NCI-H2227 treated with DMSO at 0.1 percent for 48 hours (cell line): ENCODE measurements at places on chromosomes 5 and 9.

DNA sequence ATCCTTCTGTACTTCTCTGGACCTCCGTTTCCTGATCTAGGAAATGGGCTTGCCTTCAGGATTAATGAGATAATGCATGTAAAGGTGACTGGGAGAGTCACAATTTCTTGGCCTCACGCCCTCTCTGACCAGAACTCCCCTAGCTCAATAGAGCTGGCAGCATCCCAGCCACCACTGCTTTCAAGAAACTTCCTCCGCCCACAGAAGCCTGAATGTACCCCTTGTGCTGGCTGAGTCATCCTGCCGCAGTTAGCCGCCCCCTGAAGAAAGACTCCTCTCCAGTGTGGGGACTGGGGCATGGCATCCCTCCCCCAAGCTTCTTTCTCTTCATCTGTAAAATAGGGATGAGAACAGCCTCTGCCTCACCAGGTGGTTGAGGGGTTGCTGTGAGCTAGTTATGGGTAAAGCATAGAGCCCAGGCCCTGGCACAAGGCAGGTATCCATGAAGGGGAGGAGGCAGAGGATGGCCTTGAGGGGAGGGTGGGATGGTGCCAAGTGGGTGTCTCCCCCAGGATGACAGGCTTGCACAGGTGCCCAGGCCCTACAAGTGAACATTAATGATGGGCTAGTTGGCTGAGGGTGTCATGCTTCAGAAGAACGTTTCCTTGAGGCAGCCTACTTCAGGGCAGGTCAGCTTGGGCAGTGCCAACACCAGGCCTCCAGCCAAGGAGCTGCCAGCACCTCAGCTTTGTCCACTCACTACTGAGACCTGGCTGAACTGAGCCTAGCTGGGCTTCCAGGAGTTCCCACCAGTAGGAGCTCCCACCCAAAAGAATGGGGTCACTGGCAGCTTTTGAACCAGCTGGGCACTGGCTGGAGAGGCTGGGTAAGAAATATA is 3.4 kb downstream of the PDLIM4 start:
- DNase-seq = no peak

GRCh38 chr5:61538722-61539501 is 206.9 kb downstream of the ZSWIM6 start:
- DNase-seq = no peak

DNA sequence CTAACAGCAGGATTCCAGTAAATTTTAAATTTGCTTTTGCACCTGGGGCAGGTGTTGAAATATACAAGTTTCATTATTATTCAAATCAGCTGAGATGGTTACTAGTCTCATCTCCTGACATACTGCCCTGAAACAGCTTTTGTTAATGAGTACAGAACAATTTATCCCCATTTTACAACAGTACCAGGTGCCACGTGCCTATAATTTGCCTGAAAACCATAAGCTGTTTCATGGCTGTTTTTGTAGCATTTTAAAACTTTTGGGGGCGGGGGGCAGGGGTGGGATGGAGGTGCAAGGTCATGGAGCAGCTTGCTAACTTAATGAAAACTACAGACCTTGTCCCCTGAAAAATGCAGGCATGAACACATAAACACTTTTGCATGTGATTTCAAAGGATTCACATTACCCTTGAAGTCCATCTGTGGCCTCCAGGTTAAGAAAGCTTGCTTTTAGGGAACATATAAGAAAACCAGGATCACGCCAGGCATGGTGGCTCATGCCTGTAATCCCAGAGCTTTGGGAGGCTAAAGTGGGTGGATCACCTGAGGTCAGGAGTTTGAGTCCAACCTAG is 42.1 kb downstream of the TIMD4 start:
- DNase-seq = no peak

- DNase-seq = no peak
These were observed 80.4 kb downstream of the KDM4C start for GRCh38 chr9:6838158-6838557.

DNA sequence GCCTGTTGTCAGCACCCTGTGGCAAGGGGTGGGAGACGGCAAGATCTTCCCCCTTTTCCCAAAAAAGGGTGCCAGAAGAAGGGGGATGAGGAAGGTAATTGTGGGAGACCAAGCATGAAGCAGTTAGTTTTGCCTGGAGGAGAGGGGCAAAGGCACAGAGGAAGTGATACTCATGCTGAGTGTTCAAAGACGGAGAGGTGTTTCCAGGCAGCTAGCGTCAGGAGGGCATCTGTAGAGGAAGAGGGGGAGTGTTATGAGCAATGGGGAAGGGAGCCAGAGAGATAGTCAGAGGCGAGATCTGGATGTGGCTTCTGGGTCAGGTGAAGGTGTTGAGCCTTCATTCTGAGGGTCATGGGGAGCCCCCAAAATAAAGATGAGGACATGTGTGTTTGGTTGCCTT is 26.9 kb upstream of the ADAM19 start:
- no peak for DNase-seq

GRCh38 chr5:67395790-67396418 is 199.3 kb upstream of the CD180 start:
- no peak for DNase-seq

DNA sequence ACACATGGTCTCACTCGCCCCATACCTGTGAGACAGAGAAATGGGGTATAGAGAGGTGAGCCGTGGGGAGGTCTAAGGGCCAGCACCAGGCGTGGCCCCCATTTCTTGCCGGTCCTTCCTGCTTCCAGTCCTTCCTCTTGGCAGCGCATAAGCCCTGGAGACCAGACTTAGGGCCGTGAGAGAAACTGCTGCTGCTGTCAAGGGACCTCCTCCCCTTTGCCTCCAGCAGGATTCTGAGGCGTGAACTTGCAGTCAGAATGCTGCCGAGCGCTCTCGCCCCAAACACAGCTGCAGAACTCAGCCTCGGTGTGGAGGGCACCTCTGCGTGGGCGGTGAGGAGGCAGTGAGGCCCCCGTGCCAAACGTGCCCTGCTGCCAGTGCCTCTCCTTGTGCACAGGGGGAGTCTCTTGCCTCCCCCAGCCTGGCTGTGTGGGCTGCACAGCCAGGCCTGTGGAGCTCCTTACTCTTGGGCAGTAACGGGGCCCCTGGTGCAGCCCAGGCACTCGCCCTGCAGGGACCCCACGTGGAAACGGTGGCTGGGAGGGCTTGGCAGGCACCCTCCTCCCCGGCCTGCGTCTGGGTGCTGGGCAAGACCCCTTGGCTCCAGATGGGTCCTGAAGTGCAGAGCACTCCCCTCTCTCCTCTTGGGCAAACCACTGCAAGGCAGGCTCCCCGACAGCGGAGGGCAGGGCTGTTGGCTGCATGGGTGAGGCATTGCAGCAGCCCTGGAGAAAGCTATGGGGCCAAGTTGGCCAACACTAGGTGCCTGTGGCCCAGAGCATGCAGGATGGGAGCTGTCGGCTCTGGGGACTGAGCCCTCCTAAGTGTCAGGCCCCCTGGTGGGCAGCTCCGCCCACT is 85.4 kb downstream of the RXRA start:
- DNase-seq = no peak

DNA sequence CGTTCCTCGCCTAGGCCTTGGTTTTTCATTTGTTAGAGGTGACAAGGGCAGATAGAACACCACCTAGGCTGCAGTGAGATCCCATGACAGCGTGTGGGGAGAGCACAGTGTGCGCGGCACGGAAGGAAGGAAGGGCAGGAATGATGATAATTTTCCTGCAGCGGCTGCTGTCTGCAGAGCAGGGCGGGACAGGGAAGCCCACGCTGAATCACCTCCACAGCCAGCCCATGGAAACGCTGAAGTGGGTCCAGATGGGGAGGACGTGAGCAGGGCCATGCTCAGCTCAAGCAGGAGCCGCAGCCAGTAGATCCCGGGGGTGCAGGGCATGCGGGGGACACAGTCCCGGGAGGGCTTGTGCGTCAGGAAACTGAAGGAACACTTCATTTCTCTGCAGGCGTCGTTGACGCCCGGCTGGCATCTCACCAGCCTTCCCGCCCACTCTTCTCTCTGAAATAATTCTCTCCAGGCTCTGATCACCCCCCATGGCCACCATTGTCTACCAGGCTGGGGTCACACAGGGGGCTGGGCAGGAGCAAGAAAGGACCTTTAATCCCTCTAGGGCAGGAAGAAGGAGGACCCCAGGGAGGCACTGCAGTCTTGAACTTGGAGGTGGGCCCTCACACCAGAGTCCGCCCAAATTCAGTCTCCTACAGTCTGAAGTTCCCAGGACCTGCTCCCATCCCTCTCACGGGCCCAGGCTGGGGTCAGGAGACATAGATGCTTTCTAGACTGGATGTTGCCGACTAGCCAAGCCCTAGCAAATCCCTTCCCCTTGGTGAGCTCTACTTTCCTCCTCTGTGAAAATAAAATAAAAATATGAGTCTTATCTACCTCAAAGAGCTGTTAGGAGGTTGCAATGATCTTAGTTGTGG is 20.9 kb upstream of the SYNPO start:
- DNase-seq = peak; percentile 15

- DNase-seq = no peak
These were observed 216.3 kb downstream of the TTLL11 start for GRCh38 chr9:121876658-121877271.

GRCh38 chr9:10059044-10059443 is 553.8 kb downstream of the PTPRD start:
- DNase-seq = no peak

DNA sequence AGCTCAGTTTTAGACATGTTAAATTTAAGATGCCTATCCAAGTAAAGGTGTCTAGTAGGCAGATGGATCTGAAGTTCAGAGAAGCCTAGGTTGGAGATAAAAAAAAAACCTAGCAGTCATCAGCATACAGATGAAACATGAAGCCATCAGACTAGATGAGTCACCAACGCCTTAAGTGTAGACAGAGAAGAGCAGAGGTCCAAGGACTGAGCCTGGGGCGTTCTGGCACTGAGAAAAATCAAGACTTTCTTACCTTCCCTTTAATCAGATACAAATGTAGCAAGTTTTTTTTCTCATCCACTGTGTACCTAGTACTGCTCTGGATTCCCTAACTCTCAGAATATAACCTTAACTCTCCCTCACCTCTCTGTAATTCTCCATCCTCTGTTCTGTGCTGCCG is 97.3 kb downstream of the SIL1 start:
- no peak for DNase-seq

GRCh38 chr5:140355546-140355945 is 4.4 kb upstream of the SLC4A9 start:
- DNase-seq = no peak

- no peak for DNase-seq
These were observed 164.6 kb downstream of the CARTPT start for GRCh38 chr5:71883742-71884103.

GRCh38 chr5:135977375-135977928 is 22.7 kb upstream of the LECT2 start:
- DNase-seq = no peak

DNA sequence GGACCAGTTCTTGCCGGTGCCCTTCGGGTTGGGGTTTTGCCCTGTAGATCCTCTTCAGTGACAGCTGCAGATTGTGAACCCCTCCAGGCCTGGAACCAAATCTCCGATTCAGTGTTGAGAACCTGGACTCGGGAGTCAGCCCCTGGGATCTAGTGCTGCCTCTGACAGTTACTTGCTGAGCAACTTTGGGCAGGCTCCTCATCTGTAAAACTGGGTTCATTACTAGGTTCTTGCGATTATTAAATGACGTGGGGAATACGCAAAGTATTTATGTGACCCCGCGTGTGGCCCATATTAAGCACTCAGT is 600 bp downstream of the ERCC6L2 start:
- DNase-seq = no peak

DNA sequence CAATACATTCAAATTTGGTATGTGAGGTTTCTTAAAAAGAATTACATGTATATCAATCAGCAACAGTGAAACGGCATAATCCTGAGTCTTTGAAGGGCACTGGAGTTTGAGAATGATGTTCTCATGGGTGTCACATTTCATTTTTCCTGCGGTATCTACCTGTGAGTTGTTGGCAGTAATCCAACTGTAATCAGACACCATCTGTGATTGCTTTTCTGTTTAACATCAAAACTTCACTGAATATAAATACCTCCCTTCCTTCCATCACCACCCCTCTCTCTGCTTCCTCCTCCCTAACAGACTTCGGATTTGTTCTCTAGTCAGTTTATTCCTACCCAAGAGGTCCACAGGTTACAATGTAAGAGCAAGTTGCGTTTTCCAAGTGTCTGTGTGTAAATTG is 275.2 kb upstream of the PCSK5 start:
- DNase-seq = peak; percentile 33

DNA sequence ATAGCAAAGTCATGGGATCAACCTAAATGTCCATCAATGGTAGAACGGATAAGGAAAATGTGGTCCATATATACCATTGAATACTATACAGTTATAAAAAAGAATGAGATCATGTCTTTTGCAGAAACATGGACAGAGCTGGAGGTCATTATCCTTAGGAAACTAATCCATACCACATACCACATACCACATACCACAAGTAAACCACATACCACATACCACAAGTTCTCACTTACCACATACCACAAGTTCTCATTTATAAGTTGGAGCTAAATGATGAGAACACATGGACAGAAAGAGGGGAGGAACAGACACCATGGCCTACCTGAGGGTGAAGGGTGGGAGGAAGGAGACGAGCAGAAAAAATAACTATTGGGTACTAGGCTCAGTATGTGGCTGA is 154.6 kb upstream of the GHR start:
- no peak for DNase-seq

DNA sequence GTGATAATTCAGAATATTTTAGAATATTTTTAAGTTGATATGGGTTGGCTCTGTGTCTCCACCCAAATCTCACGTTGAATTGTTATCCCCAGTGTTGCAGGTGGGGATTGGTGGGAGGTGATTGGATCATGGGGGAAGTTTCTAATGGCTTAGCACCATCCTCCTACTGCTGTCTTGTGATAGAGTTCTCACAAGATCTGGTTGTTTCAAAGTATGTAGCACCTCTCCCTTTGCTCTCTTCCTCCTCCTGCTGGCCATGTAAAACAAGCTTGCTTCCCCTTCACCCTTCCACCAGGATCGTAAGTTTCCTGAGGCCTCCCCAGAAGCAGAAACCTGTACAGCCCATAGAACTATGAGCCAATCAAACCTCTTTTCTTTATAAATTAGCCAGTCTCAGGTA is 214.6 kb upstream of the C9orf72 start:
- no peak for DNase-seq

DNA sequence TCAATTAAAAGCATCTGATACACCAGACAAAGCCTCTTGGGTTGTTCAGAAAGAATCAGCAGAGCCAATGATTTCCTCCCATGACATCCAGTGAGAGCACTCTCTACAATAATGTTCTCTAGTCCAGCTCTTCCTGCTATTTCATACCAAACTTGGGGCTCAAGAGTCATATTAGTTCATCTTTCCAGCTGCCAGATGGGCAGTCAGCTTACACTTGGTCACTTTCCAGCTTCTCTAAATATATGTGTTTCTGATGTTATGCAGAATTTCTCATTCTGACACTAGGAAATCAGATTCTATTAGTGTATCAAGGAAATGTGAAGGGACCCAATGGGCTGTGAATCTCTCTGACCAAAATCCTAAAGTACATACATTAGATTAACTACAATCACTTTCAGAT is 148.9 kb downstream of the ENC1 start:
- DNase-seq = no peak

DNA sequence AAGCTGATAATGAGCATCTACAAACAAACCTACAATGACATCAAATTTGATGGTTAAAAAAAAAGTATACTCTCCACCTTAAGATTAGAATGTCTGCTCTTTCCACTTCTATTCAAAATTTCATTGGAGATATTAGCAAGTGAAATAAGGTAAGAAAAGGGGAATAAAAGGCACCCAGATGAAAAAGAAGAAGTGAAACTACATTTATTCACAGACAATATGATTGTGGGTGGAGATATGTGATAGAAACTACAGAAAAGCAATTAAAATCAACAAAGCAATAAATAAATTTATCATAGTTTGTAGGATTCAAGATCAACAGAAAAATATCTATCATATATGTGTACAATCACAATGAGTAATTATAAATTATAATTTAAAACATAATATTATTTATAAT is 395.1 kb upstream of the CCNH start:
- DNase-seq = no peak
